ENCODE measurements at places on chromosomes 6 and 20.

- no peak for DNase-seq
Measured at GRCh38 chr6:136249336-136249735, 775 bp downstream of the MTFR2 start.

GRCh38 chr6:40180271-40180670 lies 246.0 kb upstream of the MOCS1 start:
- no peak for DNase-seq

GRCh38 chr20:60974022-60974421 lies 278.0 kb upstream of the CDH4 start:
- DNase-seq = no peak

DNA sequence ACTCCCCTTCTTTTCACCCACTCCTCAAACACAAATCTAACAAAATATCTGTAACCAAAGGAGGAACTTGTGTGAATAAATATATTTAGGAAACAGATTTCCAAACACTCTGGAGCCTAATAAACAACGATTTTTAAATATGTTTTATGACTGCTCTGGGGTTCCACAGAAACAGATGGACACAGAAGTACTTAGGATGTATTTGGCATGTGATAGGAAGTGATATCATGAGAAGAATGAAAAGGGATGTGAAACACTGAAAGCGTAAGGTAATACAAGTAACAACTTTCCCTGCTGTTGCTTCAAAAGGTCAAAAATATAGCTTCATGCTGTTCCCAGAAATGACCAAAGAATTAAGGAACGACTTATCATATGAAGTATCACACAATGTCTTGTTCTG lies 26.1 kb upstream of the ENPP1 start:
- no peak for DNase-seq

DNA sequence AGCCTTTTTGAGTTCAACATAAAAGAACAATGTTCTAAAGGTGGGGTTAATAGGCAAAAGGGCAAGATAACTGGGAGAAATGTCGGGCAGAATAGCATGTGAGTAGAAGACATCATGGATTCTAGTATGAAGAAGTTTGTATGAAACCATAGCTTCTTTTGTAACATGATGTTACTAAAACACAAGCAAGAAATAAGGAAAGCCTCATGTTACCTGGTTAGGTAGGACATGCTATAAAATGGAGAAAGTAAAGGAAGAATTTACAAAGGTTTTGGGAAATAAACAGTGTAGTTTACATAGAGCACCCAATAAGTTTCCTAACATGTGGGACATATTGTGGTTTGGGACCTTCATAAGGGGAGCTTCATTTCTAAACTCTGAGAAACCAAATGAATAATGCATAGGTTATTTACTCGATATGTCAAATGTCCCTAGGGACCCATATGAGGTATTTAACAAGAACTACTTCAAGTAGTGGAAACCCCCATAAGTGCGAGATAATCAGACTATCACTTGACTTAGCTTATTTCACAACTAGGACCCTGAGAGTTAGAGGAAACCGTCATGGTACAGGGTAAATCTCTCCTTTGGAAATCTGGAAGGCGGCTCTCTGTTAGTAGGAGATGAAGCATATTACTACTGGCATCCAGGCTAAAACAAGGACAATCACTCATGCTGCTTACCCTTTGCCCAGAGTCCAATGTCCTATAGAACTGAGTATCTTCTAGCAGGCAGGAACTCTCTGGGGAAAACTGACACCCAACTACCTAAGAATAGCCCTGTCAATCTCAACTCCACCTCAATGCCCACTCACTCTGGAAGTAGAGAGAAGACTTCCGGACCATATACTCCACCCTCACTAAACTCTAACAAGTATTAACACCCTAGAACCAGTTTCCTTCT lies 57.5 kb downstream of the ILRUN start:
- no peak for DNase-seq

- no peak for DNase-seq
Measured at GRCh38 chr6:73722318-73723060, 26.5 kb downstream of the CD109 start.

DNA sequence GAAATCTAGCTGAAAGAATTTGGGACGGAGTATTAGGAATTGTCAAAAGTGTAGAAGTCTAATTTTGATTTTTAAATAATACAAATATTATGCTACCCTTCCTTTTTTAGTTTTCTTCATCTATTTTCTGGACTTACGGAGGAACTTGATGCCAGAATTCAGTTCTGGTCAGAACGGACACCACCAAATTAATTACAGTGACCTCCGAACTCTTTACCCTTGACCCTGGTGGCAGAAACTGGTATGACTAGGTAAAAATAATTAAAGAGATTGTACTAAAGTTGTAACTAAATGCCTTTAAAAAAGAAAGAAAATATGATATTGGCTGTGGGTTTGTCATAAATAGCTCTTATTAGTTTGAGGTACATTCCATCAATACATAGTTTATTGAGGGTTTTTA lies 751.1 kb upstream of the MAP3K7 start:
- DNase-seq = no peak

GRCh38 chr20:43457640-43458421 lies at the start of gene SRSF6:
TSS of gene SRSF6 (plus strand) at chr20:43457896. CDS start at chr20:43458034, 138 bp downstream.
- peak; percentile 90 for DNase-seq

DNA sequence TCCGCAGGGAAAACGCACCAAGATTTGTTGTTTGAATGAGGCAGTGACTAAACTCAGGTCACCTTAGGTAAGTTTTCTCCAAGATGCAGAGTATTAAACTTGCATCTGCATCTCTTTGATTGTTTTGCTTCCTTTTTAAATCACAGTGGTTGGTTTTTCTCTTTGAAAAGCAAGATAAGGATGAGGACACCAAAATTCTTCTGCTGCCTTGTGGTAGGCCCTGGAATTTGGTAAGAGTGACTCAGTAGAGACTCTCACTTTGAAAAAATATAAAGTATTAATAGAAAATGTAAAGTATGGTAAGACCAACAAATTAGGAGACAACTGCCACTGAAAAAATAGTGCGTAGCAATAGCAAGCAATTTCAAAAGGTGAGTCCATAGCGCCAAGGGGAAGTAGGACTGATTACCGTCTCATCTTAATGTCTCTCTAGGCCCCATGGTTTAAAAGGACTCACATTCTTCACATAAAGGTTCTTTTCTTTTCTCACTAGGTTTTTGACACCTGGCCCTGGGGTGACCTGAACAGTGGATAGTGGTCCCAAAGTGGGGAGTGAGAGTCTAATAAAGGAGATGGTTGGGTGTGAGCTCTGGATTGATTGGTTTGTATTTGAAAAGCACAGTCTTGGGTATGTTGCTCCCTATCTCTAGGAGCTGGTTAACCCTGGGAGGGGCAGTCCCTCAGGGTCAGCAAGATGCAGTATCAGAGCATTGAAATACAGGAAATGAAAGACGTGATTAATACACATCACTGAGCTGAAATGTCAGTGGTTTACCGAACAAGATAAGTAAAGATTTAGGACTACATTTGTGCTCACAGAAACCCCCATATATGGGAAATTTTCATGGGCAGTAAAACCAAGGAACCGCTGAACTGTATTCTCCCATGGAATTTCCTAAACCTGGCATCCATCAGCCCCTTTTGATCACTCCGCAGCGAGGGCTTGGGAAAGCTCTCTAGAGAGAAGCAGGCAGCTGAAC lies 221.2 kb downstream of the SLC24A3 start:
- DNase-seq = no peak

DNA sequence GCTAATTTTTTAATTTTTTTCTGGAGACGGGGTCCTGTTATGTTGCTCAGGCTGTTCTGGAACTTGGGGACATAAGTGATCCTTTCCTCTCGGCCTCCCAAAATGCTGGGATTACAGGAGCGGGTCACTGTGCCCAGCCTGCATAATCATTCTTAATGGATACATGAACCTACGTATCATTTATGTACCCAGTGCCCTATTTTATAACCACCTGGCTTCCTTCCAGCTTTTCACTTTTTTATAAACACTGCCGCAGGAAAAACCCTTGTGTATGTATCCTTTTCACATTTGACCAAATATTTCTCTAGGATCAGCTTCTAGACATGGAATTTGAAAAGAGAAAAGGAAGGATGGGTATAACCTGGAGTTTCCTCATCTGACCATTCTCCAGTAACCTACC lies 85.6 kb upstream of the RIN2 start:
- no peak for DNase-seq

DNA sequence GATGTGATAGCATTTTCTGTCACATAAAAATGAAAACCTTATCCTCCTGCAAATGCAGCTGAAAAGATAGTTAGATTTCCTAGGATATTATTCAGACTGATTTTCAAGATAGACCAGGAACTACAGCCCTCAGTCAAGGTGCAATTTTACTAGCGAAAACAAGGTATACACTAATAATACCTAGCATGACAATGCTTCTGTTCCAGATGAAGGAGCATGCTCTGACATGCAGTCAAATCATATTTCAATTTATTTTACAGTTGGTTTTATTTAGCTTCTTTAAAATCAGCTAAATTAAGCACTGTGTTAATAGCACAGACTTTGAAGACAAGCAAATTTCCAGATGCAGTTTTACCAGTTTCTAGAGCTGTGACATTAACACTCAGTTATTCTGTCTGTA lies 14.2 kb upstream of the TNFAIP3 start:
- no peak for DNase-seq

GRCh38 chr20:37490663-37491350 lies 30.2 kb upstream of the NNAT start:
- DNase-seq = no peak

DNA sequence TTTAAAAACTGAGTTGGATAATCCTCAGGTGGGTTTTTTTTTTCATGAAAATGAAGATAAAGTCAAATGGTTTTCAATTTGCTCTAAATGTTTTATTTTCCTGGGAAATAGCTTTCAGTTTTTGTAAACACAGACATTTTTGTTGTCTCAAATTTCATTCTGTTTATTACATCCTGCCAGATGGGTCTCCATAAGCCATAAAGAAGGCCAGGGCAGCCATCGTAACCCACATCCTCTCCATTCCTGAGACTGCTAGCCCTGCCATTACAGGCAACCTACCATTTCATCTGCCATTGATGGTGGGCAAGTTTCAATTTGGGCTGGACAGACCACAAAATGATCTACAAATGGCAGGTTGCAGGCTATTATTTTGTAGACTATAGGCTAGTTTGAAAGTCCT lies 60.8 kb downstream of the BTBD3 start:
- no peak for DNase-seq

GRCh38 chr6:107077710-107078109 lies 37.6 kb downstream of the BEND3 start:
- DNase-seq = no peak

- no peak for DNase-seq
Measured at GRCh38 chr20:34459209-34459897, 56.9 kb upstream of the DYNLRB1 start.
